Activated naive CD4-positive, alpha-beta T cell treated with anti-CD3 and anti-CD28 coated beads, Interleukin-2, amount 50 U/mL, for 72 hours (primary cell): ENCODE measurements at places on chromosomes 3 and 15. TPM values are rescaled to one million over a fixed set of nuclear protein-coding genes. Genes with fewer than 3 reads are reported as not detected.

- no peak for DNase-seq
These were observed 820.8 kb downstream of the IGSF11 start for GRCh38 chr3:118213892-118214291.

DNA sequence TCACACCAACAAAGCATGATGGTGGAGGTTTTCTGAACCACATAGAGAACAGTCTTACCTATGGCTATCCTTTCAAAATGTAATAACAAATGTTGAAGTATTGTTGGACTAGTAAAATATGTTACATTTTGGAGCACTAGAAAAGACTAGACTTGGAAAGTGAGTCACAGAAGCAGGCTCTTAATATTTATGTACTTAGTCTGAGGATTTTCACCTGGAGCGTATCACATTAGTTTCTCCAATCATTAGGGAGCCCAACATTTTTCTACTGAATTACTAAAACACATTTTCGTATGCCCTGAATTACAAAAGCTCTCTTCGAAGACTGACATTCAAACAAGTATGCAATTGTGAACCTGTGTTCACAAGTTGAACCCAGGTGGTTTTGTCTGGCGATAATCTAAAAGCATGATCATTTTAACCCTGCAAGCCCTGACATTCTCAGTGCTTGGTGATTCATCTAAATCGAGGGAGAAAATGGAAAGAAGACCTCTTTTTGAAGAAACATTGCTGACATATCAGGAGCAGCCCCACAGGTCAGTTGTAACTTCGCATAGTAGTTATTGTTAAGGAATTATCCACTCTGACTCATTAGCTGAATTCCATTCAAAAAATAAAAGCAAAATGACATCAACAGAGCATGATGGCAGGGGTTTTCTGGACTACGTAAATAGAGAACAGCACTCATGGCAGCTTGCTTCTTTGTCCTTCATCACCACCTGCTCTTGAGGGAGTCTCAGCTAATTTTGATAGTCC lies 679.8 kb upstream of the NECTIN3 start:
- DNase-seq = no peak

GRCh38 chr3:197368330-197368729 lies 69.9 kb upstream of the DLG1 start:
- DNase-seq = no peak

DNA sequence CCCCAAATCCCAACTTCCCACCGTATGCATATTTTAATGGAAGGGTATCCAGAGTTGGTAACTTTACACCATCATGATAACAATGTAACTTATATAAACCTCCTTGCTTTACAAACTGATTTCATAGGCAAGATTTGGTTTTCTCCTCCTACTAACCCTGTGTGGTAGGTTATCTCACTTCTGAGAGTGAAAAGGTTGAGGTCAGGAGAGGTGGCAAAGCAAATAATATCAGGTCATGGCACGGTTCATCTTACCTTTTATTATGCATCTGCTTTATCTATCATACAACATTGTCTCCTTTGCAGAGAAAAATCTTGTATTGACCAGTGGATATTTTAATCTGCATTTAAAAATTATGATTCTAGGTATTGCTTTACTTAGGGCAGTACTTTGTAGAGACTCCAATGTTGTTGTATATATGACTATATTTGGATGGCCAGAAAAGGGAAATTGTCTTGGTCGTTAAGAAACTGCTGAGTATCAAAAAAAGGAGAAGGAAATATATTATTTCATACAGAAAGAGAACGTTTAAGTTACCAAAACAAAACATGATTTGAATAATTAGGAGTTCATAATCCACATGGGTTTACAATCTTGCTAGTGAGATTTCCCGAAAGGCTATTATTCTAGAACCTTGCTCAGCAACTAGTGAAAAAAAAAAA lies 30.4 kb downstream of the NFKBIZ start:
- no peak for DNase-seq

DNA sequence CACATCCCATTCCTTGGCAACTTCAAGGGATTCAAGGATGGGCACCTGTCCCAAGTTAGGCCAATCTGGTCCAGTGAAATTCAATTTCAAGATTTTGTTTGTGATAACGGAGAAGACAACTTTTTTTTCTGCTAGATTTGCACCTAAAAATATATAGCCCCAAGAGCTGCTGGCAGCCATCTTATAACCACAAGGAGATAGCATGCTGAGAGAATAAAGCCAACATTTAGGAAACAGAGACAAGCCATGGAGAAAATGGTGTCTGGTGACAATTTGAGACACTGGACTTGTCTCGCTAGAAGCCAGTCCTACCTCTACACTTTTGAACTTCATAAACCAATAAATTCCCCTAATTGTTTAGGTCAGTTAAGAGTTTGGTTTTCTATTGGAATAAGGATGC lies 5.4 kb downstream of the PARL start:
- DNase-seq = no peak

DNA sequence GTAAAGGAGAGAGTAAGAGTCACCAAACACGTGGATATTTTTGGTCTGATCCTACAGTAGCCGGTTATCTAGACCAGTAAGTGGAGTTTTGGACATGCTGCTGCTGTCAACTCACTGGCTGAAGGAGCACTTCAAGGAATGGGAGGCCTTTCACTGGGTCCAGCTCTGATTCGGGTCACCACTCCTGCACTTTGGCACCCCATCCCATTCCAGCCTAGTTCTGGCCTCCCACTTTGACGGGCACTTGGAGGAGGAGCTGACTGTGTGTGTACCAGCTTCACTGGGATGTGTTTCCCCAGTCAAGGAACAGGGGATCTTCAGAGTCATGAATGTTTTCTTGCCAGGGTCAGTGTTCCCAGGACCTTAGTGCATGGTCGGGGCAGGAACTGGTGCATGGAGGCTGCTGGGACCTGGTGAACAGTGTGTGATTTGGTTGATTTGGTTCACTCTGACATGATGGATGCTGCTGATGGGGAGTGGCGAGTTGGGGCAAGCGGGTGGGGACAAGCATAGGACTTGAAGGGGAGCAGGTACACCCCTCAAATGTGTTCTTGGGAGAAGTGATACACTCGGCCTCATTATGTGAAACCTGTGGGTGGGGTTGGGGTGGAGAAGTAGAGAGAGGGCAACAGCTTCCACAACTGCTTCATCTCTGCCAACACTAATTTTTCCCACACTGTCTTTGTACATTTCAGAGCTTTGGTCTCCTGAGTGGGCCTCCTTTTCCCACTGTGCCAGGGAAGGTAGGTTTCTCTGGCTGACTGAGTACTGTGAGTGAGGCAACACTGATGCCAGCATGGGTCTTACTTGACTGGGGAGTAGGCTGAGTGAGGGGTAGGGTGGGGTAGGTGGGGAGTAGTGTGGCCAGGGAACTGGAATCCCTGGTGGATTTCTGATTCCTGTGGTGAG lies 64.0 kb downstream of the RGMA start:
- DNase-seq = no peak

DNA sequence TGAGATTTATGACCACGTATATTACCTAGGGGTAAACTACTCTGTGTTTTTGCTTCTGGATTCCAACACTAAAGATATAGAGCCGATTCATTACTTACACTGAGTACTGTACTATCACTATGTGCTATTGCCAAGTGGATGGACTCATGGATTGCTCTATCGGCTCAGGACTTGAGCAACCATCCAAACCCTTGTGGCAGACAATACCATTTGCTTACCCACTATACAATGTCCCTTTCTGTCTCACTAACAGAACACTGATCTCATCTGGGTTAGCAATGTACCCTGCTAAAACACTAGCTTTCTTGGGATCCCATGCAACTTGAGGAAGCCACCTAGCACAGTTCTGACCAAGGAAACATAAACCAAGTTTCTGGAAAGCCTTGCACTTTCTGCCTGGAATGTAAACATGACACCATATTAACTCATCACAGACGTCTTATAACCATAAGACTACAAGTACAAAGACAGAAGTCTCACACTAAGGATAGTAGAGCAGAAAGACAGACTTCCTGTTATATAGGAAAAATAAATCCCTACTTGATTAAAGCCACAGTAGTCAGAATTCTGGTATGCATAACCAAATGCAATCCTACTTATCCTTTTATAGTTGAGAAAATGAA lies 38.6 kb downstream of the HACD2 start:
- DNase-seq = no peak

The FEZF2 gene
- not detected for total RNA-seq
